ENCODE measurements at places on chromosomes 4 and X.

GRCh38 chr4:118280501-118281218, 72.1 kb downstream of the PRSS12 start:
- DNase-seq, result peak; percentile 76

DNA sequence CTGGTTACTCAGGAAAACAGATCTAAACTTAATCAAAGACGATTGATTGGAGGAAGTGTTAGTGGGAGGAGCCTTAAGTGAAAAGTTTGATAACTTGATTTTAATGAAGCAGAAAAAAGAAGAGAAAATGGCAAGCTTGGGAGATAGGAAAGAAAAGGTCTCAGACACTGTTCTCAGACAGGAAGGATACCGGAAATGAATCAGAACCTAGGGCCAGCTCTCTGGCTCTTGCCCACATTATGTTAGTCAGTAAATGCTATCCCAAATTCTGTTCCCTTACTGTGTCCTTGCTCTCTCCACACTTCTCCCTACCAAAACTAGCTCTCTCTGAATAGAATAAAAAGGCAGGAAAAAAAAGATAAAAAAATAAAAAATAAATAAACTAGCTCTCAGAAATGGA, 48.6 kb upstream of the TMEM164 start:
- no peak for DNase-seq

DNA sequence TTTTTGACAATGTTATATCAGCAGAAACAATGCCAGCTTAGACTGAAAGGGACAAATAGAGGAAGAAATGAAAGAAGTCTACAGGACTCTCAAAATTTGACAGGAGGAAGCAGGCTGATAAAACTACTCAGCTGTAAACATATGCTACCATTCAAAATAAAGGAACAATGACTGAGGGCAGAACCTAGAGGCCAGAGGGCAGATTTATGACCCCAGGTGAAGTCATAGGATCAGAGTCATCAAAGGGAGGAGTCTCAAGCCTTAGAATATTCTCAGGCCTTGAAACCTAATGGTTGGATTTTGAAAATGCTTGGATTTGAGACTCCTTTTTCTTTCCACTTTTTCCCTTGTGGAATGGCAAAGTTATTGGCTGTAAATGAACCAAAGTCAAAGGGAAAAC, 17.0 kb upstream of the SYTL5 start:
- no peak for DNase-seq

GRCh38 chr4:162450531-162451035, 286.8 kb upstream of the FSTL5 start:
- no peak for DNase-seq

DNA sequence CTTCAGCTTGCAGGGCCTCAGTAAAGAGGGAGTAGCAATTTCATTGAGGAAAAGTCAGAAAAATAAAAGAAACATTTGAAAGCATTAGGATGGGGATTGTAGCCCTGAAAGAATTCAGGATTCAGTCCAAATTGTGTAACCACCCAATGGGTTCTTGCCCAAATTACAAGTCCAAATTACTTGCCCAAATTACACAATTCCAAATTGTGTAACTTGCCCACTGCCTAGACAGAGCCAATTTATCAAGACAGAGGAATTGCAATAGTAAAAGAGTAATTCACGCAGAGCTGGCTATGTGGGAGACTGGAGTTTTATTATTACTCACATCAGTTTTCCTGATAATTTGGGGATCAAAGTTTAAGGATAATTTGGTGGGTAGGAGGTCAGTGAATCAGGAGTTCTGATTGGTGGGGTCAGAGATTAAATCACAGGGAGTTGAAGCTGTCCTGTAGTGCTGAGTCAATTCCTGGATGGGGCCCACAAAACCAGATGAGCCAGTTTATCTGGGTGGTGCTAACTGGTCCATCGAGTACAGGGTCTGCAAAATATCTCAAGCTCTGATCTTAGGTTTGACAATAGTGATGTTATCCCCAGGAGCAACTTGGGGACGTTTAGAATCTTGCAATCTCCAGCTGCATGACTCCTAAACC, 18.1 kb upstream of the PAGE5 start:
- DNase-seq, result no peak

- DNase-seq, result peak; percentile 14
Observed at GRCh38 chr4:78591404-78591803, 39.8 kb downstream of the ANXA3 start.

DNA sequence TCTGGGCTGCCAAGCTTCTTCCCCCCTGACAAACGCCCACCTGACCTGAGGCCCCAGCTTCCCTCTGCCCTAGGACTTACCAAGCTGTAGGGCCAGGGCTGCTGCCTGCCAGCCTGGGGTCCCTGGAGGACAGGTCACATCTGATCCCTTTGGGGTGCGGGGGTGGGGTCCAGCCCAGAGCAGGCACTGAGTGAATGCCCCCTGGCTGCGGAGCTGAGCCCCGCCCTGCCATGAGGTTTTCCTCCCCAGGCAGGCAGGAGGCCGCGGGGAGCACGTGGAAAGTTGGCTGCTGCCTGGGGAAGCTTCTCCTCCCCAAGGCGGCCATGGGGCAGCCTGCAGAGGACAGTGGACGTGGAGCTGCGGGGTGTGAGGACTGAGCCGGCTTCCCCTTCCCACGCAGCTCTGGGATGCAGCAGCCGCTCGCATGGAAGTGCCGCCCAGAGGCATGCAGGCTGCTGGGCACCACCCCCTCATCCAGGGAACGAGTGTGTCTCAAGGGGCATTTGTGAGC, 37.0 kb downstream of the HTRA3 start:
- DNase-seq, result peak; percentile 53

DNA sequence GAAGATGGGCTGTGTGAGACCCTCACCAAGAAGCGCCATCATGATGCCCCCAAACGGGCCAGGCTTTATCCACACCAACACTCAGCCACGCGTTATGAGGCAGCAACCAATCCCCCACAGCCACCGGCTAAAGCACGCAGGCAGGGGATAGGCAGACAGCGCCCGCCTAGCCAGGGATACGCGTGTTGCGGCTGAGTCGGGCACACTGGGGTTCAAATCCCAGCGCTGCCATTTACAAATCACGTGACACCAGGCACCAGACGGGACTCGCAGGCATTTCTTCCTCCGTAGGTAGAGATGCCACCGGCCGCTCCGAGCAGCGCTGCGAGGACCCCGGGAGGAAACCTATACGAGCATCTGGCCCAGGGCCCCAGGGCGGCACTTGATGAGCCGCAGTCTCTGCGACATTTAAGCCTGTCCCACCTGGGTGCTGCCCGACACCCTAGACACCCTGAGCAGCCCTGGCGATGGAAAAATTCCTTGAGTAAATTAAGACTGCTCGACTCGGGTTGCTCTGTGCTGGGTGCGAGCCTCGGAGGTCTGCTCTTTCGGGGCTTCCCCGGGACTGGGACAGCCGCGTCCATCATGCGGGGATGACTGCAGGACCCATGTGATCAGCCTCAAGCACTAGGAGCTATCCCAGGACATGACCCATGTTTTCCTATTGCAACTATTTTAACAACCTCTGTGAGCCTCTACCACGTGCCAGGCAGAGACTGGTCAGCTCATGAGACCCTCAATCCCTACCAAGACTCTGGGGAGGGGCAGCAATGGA, 6.3 kb downstream of the ABLIM2 start:
- no peak for DNase-seq

GRCh38 chr4:6854098-6854744, 55.4 kb upstream of the TBC1D14 start:
- DNase-seq, result no peak

- DNase-seq, result no peak
Observed at GRCh38 chr4:44736900-44737299, 10.5 kb upstream of the GNPDA2 start.

DNA sequence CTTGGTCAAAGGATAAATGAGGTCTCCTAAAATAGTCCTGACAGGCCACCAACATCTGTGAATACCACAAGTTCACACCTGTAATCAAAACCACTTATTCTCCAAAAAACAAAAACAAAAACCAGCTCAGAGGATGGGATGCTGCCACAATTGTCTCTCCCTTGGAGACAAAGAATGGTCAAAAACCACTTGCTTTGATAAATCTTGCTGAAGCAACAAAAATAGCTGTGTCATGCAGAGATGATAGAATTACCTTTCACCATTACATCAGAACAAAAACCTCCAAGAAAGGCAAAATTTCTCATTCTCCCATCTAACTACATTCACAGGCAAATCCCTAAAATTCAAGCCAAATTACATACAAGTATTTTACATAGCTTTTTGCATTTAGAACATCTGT, 180.4 kb downstream of the MAML3 start:
- no peak for DNase-seq

DNA sequence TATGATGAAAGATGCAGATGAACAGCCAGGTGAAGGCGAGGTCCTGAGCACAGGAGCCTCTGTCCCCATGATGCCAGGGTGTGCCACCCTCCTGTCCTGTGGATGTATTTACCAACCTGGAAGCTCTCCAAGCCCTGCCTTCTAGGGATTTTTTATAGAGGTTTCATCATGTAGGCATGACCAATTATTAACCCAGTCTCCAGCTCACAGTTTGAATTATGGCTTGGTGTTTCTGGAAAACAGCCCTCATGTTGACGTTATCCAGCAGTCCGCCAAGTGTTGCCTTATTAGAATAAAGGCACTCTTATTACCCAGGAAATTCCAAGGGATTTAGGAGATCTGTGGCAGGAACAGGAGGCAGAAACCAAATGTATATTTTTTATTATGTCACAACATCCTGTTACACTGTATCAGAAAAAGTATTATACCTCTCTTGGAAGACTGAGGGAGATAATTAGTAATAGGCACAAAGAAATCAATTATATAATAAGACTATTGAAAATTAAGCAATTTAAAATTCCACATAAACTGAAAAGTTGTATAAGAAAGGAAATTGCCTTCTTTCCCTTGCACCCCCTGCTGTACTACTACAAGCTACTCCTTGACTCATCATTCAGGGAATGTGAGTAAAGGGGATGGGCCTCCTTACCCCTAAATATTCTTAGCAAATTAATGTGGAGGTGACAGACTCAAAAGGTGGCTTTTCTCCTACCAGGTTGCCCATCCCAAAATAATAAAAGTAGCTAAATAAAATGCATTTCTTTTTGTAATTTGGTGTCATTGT, 129.6 kb downstream of the ZNF330 start:
- peak; percentile 65 for DNase-seq

Data from muscle of back (tissue), 13 donors.